HT1080 (cell line): ENCODE measurements at places on chromosomes 2 and 18. TPM values are rescaled to one million over a fixed set of nuclear protein-coding genes. Genes with fewer than 3 reads are reported as not detected.
A peak's percentile ranks its signal among the peaks of the same experiment; 100 is the strongest.

- DNase-seq: no peak
These were observed 52.9 kb downstream of the DPYSL5 start for GRCh38 chr2:26900831-26901321.

AUP1 gene
- 169 and 184 TPM in 2 replicates for total RNA-seq

- DNase-seq: peak; percentile 9
These were observed 864 bp upstream of the MYL12A start for GRCh38 chr18:3246635-3247239.

DNA sequence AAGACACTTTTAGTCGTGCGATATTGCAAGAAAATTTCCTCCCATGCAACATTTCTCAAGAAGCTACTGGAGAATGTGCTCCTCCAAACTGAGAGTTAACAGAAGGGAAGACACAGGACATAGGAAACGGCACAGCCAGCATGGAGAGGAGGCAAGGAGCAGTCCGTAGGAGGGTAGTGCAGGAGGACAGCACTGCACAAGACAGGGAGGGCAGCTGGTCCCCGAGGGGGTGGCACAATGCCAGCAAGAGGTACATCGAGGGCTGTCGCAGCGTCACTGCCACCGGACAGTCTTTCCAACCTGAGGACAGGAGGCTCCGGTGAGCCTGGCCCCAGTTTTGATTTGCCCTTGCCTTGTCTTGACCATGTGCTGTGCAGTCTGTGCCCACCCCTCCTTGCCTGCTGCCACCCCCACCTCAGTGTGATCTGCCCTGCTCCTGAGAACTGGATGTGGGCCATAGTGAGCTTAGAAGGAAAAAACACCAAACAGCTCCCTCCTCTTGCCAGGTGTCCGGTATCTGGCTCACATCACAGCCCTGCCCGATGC is 81.6 kb upstream of the LAPTM4A start:
- DNase-seq: no peak

REG3G gene
- 0.23 TPM in 1 of 2 replicates, not detected in the other for total RNA-seq

DNA sequence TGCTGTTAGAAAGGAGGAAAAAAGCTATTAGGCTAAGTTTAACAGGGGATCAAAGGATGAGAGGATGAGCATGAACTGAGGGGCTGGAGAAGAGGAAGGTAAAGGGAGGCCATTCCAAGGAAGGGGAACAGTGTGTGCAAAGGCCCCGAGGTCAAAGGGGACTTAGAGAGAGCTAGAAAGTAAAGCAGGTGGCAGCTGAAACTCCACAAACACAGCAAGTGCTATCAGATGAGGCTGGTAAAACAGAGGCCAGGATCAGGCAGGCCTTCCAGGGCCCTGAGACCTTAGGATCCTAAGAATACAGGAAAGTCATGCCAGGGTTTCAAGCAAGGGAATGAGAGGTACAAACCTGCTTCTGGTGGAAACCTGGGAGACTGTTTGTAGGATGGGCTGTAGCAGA is 5.8 kb downstream of the HDAC4 start:
- DNase-seq: no peak

- no peak for DNase-seq
These were observed 53.1 kb downstream of the RHBDD1 start for GRCh38 chr2:226888971-226889370.

HNRNPLL gene
- 29.2 and 34.6 TPM in 2 replicates for total RNA-seq

DNA sequence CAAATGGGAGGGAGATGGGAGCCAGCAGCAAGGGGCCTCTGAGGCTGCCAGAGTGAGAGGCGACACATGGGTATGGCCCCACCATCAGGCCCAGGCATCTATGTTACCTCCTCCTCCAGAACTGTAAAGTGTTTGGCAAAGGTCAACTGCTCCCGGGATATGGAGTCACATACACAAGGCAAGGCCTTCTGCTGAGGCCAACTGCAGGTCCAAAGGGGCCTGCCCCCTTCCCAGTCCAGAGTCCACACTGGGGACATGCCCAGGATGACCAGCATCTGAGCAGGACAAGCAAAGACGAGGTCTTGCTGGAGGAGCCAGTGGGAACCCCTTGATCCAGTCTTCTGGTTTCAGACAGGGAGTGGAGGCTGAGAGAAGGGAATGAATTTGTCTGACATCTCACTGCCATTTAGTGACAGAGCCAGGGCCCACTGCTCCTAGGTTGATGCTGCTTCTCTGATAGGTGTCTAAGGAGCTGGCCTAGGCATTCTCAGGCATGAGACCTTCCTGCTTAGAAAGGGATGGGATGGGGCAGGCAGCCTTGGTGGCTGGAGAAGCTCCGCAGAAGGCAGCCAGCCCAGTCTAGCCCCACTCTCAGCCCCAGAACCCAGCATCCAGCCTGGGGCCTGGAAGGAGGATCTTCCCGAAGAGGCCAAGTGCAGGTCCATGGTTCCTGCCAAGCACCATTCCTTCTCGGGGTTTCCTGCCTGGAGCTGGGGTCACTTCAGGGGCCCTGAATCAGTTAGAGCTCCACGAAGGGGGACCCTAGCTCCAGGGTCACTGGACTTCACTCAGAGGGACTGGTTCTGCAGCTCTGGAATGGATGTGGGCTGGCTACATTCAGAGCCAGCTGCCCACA is 26.4 kb downstream of the EMX1 start:
- no peak for DNase-seq

- DNase-seq: peak; percentile 68
These were observed 14.7 kb downstream of the NIFK start for GRCh38 chr2:121721926-121722325.

BARD1 gene
- 18.7 and 25.9 TPM in 2 replicates for total RNA-seq

DNA sequence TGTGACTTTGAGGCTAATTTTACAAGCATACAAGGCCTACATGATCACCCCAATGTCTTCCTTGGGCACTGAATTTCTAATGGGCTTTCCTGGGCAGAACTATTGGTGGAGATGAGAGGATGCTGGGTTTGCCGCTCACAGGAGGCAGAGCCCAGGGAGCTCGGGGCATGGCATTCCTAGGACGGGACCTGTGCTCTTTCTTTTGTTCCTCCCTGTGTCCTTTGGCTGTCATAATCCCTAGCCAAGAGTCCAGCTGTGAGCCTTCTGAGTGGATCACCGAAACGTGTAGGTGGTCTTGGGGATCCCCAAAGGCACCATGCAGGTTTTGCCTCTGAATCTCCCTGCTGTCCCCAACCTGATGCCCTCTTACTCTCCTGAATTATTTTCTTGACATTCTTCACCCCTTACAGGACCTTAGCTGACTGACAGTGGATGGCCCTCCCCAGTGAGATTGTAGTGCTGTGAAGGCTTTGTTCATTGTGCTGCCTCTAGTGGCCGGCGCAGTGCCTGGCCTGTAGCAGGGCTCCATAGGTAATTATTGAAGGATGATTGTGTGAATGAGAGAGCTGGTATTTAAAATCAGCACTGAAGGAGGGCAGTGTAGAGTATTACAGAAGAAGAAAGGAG is 221.9 kb downstream of the ZNF407 start:
- DNase-seq: peak; percentile 42

ARHGEF4 gene
- total RNA-seq: 0.72 and 1.2 TPM in 2 replicates

DNA sequence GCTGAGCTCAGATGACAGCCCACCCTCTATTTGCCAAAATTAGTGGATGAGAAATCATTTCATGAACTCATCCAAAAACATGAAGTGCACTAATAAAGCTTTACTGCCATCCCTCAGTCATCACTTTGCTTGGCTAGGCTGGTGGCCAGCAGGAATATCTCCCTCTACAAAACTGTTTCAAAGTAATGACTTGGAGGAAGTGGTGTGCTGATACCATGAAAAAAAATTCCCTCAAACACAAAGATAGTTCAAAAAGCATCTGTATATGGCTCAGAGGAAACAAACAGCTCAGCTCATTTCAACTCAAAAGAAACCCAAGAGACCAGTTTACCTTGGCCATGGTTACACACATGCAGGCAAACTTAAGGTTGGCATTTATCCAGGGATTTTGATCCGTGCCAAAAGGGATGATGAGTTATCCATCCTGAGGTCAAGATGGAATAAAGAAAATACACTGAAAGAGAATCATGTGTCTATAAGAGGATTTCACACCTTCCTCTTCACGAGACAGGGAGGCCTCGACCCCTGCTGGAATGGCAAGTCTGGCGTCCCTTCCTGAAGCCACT is 18.4 kb upstream of the WIPF1 start:
- peak; percentile 92 for DNase-seq

- no peak for DNase-seq
These were observed 157.3 kb upstream of the ALKAL2 start for GRCh38 chr2:444937-445884.

GRCh38 chr2:183186296-183186695 is 62.1 kb downstream of the NUP35 start:
- DNase-seq: no peak

SCN9A gene
- total RNA-seq: 1.1 and 1.8 TPM in 2 replicates

DNA sequence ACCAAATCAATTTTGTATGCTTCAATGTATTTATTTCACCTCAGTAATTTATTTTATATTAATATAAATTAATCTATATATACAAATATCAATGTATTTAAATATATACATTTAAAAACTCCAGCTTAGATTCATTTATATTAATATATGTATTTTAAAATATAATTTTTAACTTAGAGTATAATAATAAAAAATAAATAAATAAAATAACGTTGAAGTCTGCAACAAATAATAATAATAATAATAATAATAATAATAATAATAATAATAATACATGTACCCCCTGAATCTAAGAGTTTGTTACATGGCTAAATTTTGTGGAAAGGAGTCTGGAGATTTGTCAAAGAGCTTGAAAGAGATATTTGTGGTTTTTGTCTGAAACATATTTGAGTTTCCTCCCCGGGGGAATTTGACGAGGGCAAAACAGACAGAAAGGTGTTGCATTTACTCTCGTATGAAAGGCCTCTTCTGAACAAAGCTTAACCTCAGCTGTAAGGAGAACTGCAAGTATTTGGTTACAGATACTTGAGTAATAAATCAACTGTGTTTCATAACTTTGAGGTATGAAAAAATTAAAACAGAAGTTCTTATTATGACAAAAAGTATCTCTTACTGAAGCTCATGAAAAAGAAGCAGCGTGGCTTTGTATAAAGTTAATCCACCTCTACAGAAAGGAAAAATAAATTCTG is 93.4 kb downstream of the CDH19 start:
- DNase-seq: no peak

DNA sequence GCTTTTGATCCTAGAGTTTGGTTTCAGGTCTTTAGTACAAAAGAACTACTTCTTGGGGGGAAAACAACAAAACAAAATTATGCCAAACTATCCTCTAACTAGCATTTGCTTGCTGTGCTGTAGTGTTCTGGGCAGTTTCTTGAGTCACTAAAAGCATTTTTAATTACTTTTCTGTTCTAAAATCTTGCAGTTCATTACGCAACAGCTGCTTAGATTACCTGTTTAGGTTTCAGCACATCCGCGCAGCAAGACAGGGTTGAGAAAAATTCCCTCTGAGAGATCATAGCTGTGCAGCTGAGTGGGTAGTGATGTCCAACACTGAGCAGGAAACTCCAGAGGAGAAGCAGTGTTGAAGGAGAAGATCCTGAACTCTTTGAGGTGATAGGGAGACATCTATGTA is 9.0 kb downstream of the DAW1 start:
- DNase-seq: no peak
